ENCODE measurements at places on chromosomes 16 and 17. TPM values are rescaled to one million over a fixed set of nuclear protein-coding genes. Genes with fewer than 3 reads are reported as not detected.

The PYY gene
- total RNA-seq, result not detected

The SMPD3 gene
- 0.34 TPM for total RNA-seq

The CCL1 gene
- not detected for total RNA-seq

The SPATA32 gene
- total RNA-seq, result not detected

The TBC1D3H gene
- total RNA-seq, result not detected

The ZNRF1 gene
- 19.4 TPM for total RNA-seq

The TMEM88 gene
- total RNA-seq, result 33.7 TPM

The TLCD3B gene
- total RNA-seq, result 1.9 TPM

The TOP2A gene
- 7.3 TPM for total RNA-seq

The MYL4 gene
- total RNA-seq, result 38.5 TPM

The KRTAP9-8 gene
- total RNA-seq, result not detected

The SUZ12 gene
- 16.6 TPM for total RNA-seq

The TOX3 gene
- 1.9 TPM for total RNA-seq

The MPV17L gene
- total RNA-seq, result 0.65 TPM

The STAT3 gene
- total RNA-seq, result 145 TPM

The ST6GALNAC2 gene
- total RNA-seq, result not detected

The GLP2R gene
- 0.41 TPM for total RNA-seq

The SLC5A10 gene
- total RNA-seq, result 0.14 TPM

The OTOP2 gene
- not detected for total RNA-seq

The C17orf67 gene
- total RNA-seq, result 2.2 TPM

The TBC1D26 gene
- total RNA-seq, result 0.14 TPM

The FA2H gene
- total RNA-seq, result 0.14 TPM

The YBX2 gene
- total RNA-seq, result 0.24 TPM

The PTX4 gene
- total RNA-seq, result not detected

The FGF11 gene
- 30.7 TPM for total RNA-seq

The SPATA22 gene
- not detected for total RNA-seq

The SCGB1C2 gene
- not detected for total RNA-seq

The NPIPB13 gene
- total RNA-seq, result 12.3 TPM

The GP1BA gene
- total RNA-seq, result not detected

The NLRC3 gene
- 0.23 TPM for total RNA-seq

The ACSM2A gene
- 0.14 TPM for total RNA-seq

The SNAI3 gene
- total RNA-seq, result 0.22 TPM

The CLEC18C gene
- 1.4 TPM for total RNA-seq

The MGAT5B gene
- 5.1 TPM for total RNA-seq

The KRT24 gene
- not detected for total RNA-seq

The AANAT gene
- 0.19 TPM for total RNA-seq

The CDYL2 gene
- total RNA-seq, result 26.5 TPM

The CCL16 gene
- not detected for total RNA-seq

The CDH8 gene
- 13.2 TPM for total RNA-seq

The TMEM114 gene
- total RNA-seq, result not detected

The KRT33A gene
- not detected for total RNA-seq

The TPSG1 gene
- total RNA-seq, result not detected

The PIGQ gene
- 22.2 TPM for total RNA-seq

The LITAF gene
- total RNA-seq, result 120 TPM

Data from astrocyte (in vitro differentiated cells and primary cell).